RPMI7951 (cell line): ENCODE measurements at places on chromosomes 2 and 18. TPM values are rescaled to one million over a fixed set of nuclear protein-coding genes. Genes with fewer than 3 reads are reported as not detected.
A peak's percentile ranks its signal among the peaks of the same experiment; 100 is the strongest.

Gene UGT1A4
- total RNA-seq, result 0.12 TPM in 1 of 2 replicates, not detected in the other

Gene RAD51AP2
- not detected in 2 replicates for total RNA-seq

Gene HRH4
- not detected in 2 replicates for total RNA-seq

DNA sequence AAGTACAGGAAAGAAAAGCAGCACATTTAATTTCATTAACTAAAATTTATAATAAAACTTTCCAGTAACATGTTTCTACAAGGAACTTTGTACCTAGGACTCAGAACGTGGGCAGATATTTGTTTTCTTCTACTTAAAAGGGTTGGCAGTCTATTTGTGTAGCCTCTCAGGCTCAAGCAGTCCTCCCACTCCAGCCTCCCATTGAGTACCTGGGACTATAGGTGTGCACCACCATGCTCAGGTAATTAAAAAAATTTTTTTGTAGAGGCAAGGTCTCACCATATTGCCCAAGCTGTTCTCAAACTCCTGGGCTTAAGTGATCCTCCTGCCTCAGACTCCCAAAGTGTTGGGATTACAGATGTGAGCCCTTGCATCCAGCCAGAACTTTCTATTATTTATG, 36.8 kb downstream of the UGP2 start:
- no peak for DNase-seq

- peak; percentile 42 for DNase-seq
Observed at GRCh38 chr2:204491528-204491927, 53.7 kb upstream of the PARD3B start.

DNA sequence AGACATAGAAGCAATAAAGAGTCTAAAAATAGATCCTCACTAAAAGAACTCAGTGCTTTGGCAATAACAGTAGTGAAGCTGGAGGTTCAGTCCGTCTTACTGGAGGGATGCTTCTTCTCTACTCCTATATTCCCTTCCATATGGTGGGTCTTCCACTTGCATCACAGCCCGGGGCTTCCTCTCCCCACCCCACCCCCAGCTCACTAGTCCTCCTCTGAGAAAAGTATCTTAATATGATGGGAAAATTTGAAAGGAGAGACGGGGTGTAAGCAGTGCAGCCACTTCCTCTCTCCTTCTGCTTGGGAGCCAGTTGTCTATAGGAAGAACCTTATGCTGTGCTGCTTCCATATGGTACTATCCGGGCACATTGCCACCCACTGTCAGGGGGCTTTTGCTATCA, 57.2 kb upstream of the SPOPL start:
- DNase-seq, result no peak

DNA sequence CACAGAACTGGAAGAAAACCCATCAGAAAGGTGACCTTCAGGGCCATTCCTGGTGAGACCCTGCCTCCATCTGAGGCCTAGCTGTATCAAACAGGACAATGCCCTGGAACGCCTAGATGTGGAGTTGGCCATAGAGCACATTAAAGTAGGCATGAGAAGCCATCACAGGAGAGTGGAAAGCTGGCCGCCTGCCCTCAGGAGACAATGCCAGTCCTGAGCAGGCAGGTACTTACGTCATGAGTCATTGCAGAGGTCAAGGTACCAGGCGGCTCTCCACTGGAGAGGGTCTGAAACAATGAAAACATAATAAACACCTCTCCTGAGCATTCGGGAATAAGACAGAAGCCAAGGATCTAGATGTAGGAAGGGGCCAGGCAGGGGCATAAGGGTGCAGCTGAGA, 68.6 kb downstream of the CCDC93 start:
- no peak for DNase-seq

GRCh38 chr2:204061241-204061640, 124.7 kb downstream of the ICOS start:
- DNase-seq, result no peak

DNA sequence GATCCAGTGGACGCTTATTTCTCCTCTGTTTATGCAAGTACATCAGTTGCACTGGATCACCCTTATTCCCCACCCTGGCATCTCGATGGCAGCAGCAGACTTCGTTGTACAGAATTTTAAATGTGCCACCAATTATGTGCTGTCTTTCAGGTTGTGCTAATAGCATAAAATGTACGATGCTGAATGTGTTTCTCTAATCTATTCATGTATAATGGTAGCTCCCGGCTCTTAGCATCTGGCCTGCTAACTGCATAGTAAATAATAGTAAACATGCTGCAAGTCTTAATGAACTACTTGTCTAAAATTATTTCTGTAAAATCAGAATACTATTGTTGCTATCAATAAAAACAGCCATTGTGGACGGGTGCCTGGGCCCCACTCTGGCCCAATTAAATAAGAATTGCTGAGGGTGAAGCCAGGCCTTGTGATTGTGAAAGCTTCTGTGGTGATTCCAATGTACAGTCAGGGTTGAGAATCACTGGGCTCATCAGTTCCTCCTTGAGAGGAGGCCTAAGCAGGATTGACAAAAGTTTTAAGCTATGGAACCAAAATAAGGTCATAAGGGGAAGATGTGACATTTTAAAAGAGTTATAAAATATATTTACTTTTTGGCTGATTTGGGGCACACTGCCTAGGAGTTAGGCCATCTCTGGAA, 14.4 kb upstream of the MYO3B start:
- DNase-seq, result no peak
